ENCODE measurements at places on chromosomes 7 and 10. TPM values are rescaled to one million over a fixed set of nuclear protein-coding genes. Genes with fewer than 3 reads are reported as not detected.

The TRIM24 gene
- total RNA-seq, result 15.7 TPM

The FAM13C gene
- 2.7 TPM for total RNA-seq

DNA sequence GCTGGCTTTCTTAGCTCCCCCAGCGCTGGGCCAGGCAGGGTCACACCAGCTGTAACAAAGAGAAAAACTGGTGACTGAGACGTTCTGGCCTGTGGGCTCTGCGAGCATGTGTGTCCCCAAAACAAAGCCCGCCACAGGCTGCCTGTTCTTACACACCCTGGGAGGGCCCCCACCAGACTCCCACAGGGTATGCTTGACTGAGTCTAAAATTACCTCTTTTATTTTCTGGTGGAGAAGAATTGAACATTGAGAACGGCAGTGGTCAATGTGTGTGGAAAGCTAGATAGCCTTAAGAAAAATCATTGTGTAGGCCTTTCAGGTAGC lies 808 bp downstream of the C10orf71 start:
- H3K4me1 ChIP-seq, result no peaks in the 10 kb centered on the region
- no peak overlapping the region for H3K4me3 ChIP-seq
- H3K27me3 ChIP-seq, result no peaks in the 10 kb centered on the region
- peak; percentile 79 for DNase-seq
- no peaks in the 10 kb centered on the region for H3K36me3 ChIP-seq
- no peak overlapping the region for H3K27ac ChIP-seq

DNA sequence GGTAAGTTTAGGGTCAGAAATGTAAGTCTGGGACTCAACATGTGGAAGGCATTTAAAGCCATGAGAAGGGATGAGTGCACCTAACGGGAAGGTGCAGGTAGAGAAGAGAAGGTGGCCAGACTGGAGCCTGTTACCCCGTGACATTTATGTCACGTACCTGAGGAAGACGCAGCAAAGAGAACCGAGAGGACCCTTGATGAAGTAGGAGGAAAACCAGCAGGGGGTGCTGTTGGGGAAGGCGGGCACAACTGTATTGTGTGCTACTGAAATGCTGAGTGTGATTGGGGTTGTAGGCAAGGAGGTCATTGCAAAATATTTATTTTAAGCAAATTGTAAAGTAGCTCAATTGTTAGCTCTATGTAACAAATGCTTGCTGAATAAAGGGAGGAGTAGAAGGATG lies 338.2 kb upstream of the PRKCQ start:
- no peaks in the 10 kb centered on the region for H3K4me1 ChIP-seq
- H3K27ac ChIP-seq, result no peak overlapping the region
- H3K27me3 ChIP-seq, result no peaks in the 10 kb centered on the region
- H3K4me3 ChIP-seq, result no peak overlapping the region
- no peaks in the 10 kb centered on the region for H3K36me3 ChIP-seq

GRCh38 chr10:69437321-69438259 lies 13.7 kb upstream of the TSPAN15 start:
- H3K4me3 ChIP-seq, result no peak overlapping the region
- H3K27me3 ChIP-seq, result no peaks in the 10 kb centered on the region
- H3K36me3 ChIP-seq, result no peaks in the 10 kb centered on the region
- peaks cover 7% of the 10 kb centered on the region for H3K4me1 ChIP-seq
- no peak overlapping the region for H3K27ac ChIP-seq

GRCh38 chr7:37751096-37751495 lies 67.5 kb downstream of the GPR141 start:
- no peaks in the 10 kb centered on the region for H3K4me1 ChIP-seq
- no peak overlapping the region for H3K27ac ChIP-seq
- no peak overlapping the region for H3K4me3 ChIP-seq
- no peaks in the 10 kb centered on the region for H3K36me3 ChIP-seq
- DNase-seq, result no peak
- H3K27me3 ChIP-seq, result no peaks in the 10 kb centered on the region

GRCh38 chr7:24440892-24441291 lies 132.4 kb upstream of the PALS2 start:
- no peak overlapping the region for H3K27ac ChIP-seq
- H3K27me3 ChIP-seq, result no peaks in the 10 kb centered on the region
- no peaks in the 10 kb centered on the region for H3K4me1 ChIP-seq
- no peak for DNase-seq

DNA sequence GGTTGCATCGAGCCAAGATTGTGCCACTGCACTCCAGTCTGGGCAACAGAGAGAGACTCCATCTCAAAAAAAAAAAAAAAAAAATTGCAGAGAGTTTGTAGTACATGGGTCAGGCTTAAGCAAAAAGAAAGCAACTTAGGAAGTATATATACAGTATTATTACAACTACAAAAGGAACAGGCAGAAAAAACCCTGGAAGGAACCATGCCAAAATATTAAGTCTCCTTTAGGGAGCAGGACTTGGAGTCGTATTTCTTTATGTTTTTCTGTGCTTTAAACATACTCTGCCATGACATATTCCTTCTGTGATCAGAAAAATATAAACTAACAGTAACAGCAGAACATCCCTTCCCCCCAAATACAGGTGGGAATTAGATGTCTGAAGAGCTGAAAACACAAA lies 144.4 kb downstream of the CUX1 start:
- DNase-seq, result no peak
- H3K27ac ChIP-seq, result no peak overlapping the region
- H3K36me3 ChIP-seq, result no peaks in the 10 kb centered on the region
- no peaks in the 10 kb centered on the region for H3K4me1 ChIP-seq

DNA sequence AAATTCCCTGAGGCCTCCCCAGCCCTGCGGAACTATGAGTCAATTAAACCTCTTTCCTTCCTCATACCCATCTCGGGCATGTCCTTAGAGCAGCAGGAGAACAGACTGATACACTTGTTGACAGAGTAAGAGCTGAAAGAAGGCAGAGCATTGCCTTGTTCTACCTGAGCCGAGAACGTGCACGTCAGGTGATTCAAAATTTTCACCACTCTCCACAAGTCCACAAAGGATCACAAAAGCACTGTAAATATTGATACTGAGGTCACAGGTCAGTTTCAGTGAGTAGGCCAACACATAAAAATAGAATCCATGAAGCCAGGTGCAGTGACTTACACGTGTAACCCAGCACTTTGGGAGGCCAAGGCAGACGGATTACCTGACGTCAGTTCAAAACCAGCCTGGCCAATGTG lies 27.8 kb downstream of the DCLRE1C start:
- peaks cover 89% of the 10 kb centered on the region for H3K36me3 ChIP-seq
- DNase-seq, result no peak
- H3K4me3 ChIP-seq, result no peak overlapping the region
- H3K27me3 ChIP-seq, result no peaks in the 10 kb centered on the region
- H3K4me1 ChIP-seq, result no peaks in the 10 kb centered on the region

The SH2D4B gene
- not detected for total RNA-seq

DNA sequence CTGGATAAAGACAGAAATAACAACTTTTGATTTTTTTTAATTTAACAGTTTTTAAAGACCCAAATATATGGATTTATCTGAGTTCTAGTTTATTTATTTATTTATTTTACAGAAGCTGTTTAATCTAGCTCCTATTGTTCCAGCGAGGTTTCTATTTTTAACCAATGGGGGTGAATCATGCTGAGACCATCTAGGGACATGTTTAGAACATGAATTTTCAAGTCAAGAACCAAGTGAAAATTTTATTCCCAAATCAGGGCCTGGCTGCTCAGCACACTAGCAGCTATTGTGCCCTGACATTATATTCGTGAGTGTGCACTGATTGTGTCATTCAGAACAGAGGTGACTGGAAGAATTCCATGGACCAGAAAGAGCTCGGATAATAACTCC lies 24.6 kb upstream of the MPP7 start:
- no peaks in the 10 kb centered on the region for H3K4me1 ChIP-seq
- H3K27me3 ChIP-seq, result no peaks in the 10 kb centered on the region
- no peaks in the 10 kb centered on the region for H3K36me3 ChIP-seq
- H3K4me3 ChIP-seq, result no peak overlapping the region
- DNase-seq, result no peak

GRCh38 chr10:3963191-3963673 lies 178.2 kb upstream of the KLF6 start:
- no peaks in the 10 kb centered on the region for H3K27me3 ChIP-seq
- DNase-seq, result peak; percentile 59
- H3K27ac ChIP-seq, result no peak overlapping the region

- no peak overlapping the region for H3K27ac ChIP-seq
- H3K4me3 ChIP-seq, result no peak overlapping the region
- H3K36me3 ChIP-seq, result no peaks in the 10 kb centered on the region
- no peak for DNase-seq
- H3K4me1 ChIP-seq, result no peaks in the 10 kb centered on the region
Measured at GRCh38 chr10:12774204-12774894, 227.2 kb downstream of the CCDC3 start.

DNA sequence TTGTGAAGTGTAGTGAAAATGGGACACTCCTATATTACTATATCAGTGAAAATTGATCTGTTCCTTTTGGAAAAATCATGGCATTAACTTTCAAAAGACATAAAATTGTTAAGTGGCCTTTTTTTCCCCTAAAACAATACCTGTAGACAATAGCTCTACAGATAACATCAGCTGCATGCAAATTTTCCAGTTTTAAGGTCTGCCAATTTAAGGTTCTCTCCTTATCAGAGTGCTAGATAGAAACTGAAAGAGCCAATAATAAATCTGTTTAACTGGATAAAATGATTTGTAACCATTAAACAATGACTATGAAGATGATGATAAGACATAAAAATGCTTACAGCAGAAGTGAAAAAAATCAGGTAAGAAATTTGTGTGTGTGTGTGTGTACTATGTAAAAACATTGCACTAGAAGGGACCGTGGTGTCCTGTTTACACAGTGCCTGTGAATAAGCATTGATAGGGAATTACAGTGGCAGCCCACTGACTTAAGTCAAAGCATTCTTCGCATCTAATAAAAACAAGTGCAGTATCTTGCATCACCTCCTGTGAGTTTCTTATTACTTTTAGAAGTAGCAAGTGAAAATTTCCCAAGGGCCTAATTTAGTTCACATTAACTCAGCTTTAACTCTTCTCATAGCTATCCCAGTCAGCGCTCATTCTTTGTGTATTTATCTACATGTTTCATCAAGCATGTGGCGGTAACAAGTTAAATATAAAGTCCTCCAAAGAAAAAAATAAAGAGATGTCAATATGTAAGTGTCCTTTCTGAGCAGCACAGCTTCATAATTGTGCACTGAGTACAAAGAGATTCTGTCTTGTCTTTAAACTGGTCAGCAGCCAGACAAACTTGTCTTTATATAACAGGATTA lies 261.9 kb downstream of the ARL4A start:
- no peak overlapping the region for H3K27ac ChIP-seq
- no peak overlapping the region for H3K4me3 ChIP-seq
- H3K4me1 ChIP-seq, result no peaks in the 10 kb centered on the region
- no peak for DNase-seq
- H3K27me3 ChIP-seq, result no peaks in the 10 kb centered on the region

DNA sequence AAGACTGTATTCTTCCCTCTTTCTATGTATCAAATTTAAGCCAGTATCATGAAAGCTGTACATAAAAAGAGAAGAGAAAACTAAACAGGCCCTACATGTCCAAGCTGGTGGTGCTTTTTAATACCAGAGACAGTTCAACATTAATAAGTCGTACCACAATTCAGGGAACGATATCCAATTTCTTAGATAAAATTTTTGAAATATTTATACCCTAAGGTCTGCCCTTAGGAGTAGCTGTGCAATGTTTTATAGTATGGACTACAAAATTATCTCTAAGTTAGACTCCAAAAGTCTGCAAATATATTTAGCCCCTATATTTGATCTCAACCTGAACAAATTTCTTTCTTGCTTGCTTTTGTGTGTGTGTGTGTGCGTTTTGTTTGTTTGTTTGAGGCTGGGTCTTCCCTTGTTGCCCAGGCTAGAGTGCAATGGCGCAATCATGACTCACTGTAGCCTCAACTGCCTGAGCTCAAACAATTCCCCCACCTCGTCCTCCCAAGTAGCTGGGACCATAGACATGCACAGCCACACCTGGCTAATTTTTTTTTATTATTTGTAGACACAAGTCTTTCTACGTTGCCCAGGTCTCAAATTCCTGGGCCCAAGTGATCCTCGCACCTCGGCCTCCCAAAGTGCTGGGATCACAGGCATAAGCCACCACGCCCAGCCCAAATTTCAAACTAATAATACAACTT lies 13.2 kb downstream of the ARHGAP19 start:
- H3K36me3 ChIP-seq, result no peaks in the 10 kb centered on the region
- no peaks in the 10 kb centered on the region for H3K27me3 ChIP-seq
- no peak overlapping the region for H3K27ac ChIP-seq
- DNase-seq, result no peak

- H3K27me3 ChIP-seq, result no peaks in the 10 kb centered on the region
- no peak overlapping the region for H3K4me3 ChIP-seq
- H3K4me1 ChIP-seq, result no peaks in the 10 kb centered on the region
- DNase-seq, result no peak
Measured at GRCh38 chr10:117237401-117237991, 3.4 kb upstream of the SLC18A2 start.

- no peaks in the 10 kb centered on the region for H3K36me3 ChIP-seq
- no peak for DNase-seq
- no peak overlapping the region for H3K27ac ChIP-seq
- H3K4me1 ChIP-seq, result no peaks in the 10 kb centered on the region
- no peak overlapping the region for H3K4me3 ChIP-seq
Measured at GRCh38 chr10:30591249-30591670, 38.3 kb downstream of the LYZL2 start.

DNA sequence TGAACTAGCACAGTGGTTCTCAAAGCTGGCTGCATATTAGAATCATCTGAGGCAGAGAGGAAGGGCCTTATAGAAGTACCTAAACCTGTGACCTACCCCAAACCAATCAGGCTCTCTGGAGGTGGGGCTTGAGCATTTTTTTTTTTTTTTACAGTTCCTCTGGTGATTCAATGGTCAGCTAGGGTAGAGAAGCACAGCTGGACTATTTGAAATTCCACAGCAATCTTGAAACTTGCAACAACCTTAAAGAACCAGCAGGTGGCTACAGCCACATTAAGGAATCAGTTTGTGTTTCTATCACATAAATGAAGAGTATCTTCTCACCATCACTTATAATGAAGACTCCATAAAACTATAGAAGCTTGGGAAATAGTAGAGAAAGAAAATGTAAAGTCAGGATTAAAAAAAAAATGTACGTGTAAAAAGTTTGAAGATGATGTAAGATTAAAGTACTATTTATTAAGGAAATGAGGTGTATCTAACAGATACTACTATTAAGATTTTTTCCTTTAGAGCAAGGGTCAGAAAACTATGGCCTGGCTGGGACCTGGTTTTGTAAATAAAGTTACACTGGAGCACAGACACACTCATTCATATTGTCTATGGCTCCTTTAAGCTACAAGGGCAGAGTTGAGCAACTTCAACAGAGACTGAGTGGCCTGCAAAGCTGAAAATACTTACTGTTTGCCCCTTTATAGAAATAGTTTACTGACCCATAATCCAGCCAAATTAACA lies 3.8 kb downstream of the RTKN2 start:
- H3K4me3 ChIP-seq, result no peak overlapping the region
- no peaks in the 10 kb centered on the region for H3K27me3 ChIP-seq
- H3K4me1 ChIP-seq, result no peaks in the 10 kb centered on the region
- DNase-seq, result no peak

DNA sequence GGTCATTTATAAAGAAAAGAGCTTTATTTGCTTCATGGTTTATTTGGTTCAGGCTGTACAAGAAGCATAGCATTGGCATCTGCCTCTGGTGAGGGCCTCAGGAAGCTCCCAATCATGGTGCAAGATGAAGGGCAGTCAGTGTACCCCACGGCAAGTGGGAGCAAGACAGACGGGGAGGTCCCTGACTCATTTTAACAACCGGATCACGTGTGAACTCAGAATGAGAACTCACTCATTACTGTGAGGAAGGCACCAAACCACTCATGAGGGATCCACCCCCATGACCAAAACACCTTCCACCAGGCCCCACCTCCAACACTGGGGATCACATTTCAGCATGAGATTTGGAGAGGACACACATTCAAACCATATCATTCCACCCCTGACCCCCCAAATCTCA lies 15.7 kb upstream of the CRYGN start:
- no peaks in the 10 kb centered on the region for H3K4me1 ChIP-seq
- H3K27ac ChIP-seq, result no peak overlapping the region
- H3K27me3 ChIP-seq, result no peaks in the 10 kb centered on the region
- H3K4me3 ChIP-seq, result no peak overlapping the region
- DNase-seq, result no peak
- H3K36me3 ChIP-seq, result no peaks in the 10 kb centered on the region

The DHX32 gene
- 29.3 TPM for total RNA-seq

The CALU gene
- total RNA-seq, result 31.9 TPM

All from Peyer's patch (tissue), 4 donors.